Prostate gland (tissue), 2 donors: ENCODE measurements at places on chromosomes 11 and 22. TPM values are rescaled to one million over a fixed set of nuclear protein-coding genes. Genes with fewer than 3 reads are reported as not detected.
A peak's percentile ranks its signal among the peaks of the same experiment; 100 is the strongest.

DNA sequence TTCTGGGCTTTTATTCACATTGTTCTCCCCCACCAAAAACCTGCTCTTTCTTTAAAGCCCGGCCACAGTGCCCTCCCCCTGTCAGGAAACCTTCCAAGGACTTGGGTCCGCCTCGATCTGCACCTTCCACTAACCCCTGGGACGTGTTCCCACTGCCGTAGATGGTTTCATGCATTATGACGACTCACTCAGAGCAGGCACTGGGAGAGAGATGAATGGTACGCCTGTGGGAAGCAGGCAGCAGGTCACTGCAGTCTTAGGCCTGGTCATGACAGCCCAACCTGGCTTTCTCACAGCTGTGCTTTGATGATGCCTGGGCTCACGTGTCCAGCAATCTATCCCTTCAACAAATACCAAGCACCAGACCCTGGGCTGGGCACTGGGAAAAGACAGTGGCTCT lies 115.7 kb downstream of the WNT7B start:
- DNase-seq: no peak

- DNase-seq: no peak
Observed at GRCh38 chr11:65215441-65216076, 33.8 kb downstream of the CAPN1 start.

GRCh38 chr11:11347592-11347991 lies 5.5 kb downstream of the CSNK2A3 start:
- no peak for DNase-seq

- no peak for DNase-seq
Observed at GRCh38 chr11:11605181-11605580, 16.6 kb downstream of the GALNT18 start.

- peak; percentile 82 for DNase-seq
Observed at GRCh38 chr22:50267591-50268390, 2.4 kb downstream of the MAPK11 start.

DNA sequence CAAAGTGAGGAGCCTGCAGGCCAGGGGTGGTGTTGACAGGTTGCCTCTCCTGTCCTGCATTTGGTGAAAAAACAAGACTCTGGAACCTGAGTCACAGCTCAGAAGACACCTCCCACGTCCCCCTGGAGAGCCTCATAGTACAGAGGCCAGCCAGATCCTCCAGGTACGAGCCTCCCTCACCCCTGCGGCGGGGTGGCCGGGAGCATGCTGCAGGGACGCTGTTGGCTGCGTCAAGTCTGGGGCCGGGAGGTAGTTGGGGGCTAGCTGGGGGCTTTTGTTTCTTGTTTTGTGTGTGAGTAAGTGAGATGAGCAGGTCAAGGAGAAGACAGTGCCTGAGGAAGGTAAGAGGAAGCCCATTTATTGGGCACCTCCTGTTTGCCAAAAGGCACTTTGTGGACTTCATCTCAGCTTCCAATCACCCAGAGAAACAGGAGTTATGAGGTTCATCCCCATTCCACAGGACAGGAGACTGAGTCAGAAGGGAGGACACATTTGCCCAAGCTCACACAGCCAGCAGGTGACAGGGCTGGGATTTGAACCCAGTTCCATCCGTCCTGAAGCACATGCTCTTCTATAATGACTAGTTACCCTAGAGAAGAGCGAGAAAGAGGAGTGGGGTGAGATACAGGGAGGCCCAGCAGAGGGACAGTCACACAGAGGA lies 18.3 kb upstream of the WNT11 start:
- DNase-seq: no peak

BDNF gene
- total RNA-seq: 0.87 TPM

HORMAD2 gene
- total RNA-seq: 6.9 TPM

MRGPRE gene
- total RNA-seq: 1.0 TPM

TRIM21 gene
- total RNA-seq: 11.5 TPM
